ENCODE measurements at places on chromosomes 2 and 18.

- no peak for DNase-seq
These were observed 125.9 kb upstream of the NABP1 start for GRCh38 chr2:191552066-191552465.

DNA sequence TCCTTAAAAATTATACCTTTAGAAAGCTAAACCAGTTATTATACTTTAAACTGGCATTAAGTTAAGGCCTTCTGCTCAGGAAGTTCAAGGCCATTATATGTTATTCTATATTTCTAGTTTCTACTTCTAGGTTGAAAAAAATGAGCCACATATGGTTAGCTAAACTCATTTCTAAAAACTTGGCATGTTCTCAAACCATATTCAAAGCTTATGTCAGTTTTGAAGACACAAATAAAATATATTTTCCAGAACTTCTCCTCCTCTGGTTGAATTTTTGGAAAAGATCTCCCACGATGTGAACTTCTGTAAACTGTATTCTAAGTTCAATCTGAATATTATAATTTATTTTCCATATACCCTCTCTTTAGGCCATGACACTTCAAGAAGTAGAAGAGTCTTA, 103.5 kb downstream of the NYAP2 start:
- no peak for DNase-seq

DNA sequence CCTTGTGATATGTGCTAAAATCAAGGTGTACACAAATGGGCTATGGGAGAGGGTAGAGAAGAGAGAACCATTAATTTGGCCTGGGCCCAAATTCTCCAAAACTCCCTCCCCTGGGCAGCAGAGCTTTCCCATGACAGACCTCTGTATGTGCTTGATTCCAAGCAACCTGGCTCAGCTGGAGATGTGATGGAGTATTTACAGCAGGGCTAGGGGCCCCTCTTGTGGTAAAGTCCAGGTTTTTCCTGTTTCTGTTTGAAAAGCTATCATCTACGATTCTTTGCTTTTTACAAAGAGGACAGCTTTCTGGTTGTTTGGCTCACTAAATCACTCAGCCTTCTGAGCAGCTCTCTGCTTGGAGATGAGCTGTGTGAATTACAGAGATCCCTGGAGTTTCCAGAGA, 40.3 kb downstream of the KCNS3 start:
- DNase-seq: no peak

DNA sequence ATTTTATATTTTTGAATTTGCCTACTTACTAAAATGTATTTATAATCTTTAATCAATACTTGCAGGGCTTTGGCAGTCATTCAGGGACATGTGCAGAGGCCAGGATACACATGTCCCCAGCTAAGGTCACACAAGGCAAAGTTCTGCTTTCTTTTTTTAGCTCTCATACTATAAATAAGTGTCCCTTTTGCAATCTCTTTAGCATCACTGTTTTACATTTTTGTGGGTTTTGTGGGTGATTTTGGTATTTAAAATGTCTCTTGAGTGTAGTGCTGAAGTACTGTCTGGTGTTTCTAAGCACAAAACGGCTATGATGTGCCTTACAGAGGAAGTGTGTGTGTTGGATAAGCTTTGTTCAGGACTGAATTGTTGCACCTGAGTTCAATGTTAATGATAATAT, 309.0 kb upstream of the GULP1 start:
- peak; percentile 7 for DNase-seq

- peak; percentile 72 for DNase-seq
These were observed 571 bp upstream of the GPC1 start for GRCh38 chr2:240434728-240435456.

GRCh38 chr2:26640781-26641564, at the start of gene CIB4:
CIB4 (minus strand) TSS chr2:26641366; CDS start chr2:26641314, 52 bp downstream.
- DNase-seq: no peak

Measured in small intestine (tissue), 16 donors.